ENCODE measurements at places on chromosomes 4 and X. TPM values are rescaled to one million over a fixed set of nuclear protein-coding genes. Genes with fewer than 3 reads are reported as not detected.

The RAB9B gene
- total RNA-seq: 1.5 TPM

DNA sequence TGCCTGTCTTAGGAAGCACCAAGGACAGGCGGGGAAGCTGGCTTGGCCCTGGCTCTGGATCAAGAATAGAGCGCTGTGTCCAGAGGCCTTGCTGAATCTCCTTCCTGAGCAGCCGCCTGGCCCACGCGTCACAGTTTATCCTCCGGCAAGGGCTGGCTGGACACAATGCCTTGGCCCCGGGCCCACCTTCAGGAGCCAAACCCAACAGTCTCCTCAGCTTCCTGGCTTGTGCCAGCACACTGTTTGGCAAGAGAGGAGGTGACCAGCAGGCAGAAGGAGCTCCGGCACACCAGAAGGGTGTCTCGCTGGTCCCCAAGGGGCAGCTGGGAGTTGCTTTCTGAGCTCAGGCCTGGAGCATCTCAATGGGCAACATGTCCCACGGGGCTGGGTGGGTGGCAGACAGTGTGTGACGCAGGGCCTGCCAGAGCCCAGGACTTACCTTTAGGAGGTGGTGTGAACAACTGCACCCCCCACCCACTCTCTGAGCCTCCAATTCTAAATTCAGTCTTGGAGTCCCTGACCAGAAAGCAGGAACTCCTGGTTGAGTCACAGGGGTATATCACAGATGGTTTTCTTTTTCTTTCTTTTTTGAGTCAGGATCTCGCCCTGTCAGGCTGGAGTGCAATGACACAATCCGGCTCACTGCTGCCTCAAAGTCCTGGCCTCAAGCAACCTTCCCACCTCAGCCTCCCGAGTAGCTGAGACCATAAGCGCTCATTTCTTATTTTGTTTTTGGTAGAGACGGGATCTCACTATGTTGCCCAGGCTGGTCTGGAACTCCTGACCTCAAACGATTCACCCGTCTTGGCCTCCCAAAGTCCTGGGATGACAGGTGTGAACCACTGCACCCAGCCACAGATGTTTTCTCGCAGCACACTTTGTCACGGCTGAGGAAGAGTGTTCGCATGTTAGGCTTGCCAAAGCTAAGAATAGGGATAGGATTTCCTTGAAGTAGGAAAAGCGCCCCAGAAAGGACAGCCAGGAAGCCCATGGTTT is 361.2 kb downstream of the BCOR start:
- peak; percentile 75 for DNase-seq

The SLITRK4 gene
- total RNA-seq: not detected

The AKAP14 gene
- total RNA-seq: not detected

DNA sequence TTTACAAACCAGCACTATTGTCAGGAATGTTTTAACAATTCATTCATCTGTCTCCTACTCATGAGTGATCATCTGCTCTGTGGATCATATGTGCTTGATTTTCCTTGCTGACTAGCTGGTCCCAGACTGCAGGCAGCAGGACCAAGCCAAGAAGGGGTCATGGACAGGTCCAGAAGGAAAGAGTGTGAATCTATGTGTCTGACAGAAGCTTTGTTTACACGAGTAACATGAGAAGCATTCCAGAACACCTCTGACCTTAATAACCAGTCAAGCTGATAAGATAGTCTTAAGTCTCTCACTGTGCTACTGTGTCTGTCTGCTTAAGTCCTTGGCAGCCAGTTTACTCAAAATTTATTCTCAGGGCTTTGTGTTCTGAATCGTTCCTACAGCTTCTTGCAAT is 39.0 kb downstream of the GUCY1A1 start:
- peak; percentile 11 for DNase-seq

DNA sequence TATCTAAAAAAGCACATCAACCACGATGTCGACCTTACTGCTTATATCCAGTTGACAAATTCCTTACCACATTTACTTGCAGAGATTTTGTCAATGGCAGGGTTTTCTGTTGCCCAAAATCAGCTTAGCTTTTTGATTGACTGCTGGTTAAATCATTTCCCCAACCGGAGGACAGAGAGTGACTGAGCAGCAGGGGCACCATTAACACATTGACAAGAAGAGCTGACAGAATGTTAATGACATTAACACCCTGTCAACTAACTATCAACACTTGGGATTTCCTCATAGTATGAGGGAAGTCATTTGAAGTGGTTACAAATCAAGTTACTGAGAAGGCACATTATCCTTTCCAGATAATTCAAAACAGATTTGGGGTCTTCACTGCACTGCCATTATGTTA is 368.4 kb downstream of the RPA4 start:
- no peak for DNase-seq

DNA sequence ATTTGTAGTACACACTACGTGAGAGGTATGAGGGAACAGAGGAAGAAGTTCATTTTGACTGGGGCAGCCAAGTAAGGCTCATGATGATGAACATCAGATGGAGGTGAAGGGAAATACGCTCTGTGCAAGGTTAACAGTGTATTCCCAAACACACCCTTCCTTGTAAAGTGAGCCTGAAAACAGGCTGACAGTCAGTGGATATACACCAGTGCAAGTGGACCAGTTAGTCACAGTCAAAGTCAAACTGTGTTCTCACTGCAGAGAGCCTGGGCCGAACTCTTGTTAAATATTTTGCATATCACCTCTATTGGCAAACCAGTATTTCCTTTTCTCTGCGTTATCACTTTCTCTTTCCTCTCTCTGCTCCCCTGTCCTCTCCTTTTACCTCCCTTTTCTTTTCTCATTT is 23.4 kb upstream of the RHOH start:
- DNase-seq: no peak

The MAGEB16 gene
- not detected for total RNA-seq

DNA sequence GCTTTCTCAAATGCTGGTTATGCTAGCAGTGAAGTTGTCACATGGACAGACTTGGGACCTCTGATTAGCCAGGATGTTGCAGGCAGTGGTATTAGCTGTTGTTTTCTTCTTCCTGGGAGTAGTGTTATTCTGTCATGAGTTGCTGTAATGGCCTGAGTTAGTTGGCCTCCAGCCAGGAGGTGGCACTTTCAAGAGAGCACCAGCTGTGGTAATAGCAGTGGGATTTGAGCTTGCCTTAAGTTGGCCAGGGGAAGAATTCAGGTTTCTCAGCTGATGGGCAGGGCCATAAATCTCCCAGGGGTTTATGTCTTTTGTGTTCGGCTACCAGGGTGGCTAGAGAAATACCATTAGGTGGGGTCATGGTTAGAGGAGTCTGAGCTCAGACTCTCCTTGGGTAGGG is 132.6 kb downstream of the GLUD2 start:
- DNase-seq: peak; percentile 4

The UGT2B17 gene
- not detected for total RNA-seq

GRCh38 chr4:39237179-39237578 is 54.9 kb downstream of the WDR19 start:
- DNase-seq: no peak

The POU3F4 gene
- total RNA-seq: not detected

The CABS1 gene
- not detected for total RNA-seq

The CYLC1 gene
- total RNA-seq: not detected

DNA sequence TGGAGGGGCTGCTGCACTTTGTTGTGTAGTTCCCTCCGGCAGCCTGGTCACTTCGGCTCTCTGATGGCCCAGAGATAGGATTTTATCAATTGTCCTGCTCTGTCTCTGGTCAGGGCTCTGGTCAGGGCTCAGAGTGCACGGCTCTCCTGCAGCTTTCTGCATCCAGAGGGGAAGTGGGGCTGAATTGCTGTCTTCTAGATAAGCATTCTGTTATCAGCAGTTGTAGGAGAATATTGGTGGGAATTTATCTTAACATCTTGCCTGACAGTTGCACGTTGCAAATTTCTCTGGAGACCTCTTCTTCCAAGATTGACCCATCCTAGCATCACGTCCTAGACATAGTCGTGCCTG is 62.8 kb downstream of the FAM193A start:
- no peak for DNase-seq

DNA sequence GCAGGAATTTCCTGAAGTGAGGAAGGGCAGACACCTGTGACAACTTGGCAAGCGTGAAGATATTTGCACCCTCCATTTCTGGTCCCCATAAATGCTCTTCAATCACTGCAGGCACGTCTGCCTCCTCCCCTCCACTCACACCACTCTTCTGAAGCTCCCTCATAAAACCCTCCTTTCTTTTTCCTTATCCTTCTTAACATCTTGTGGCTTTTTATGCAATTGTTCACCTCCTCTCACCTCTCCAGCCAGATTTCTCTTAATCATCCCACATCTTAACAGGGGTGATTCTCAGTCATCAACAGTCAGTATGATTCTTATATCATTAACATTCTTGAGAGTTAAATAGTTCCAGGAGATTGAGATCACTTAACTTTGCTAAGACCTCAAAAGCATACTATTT is 277.4 kb downstream of the SPRY1 start:
- no peak for DNase-seq

GRCh38 chr4:177761692-177762091 is 319.5 kb upstream of the AGA start:
- no peak for DNase-seq

The CT45A1 gene
- total RNA-seq: not detected

Measured in Calu3 (cell line).